ENCODE measurements at places on chromosomes 5 and 9. TPM values are rescaled to one million over a fixed set of nuclear protein-coding genes. Genes with fewer than 3 reads are reported as not detected.

GRCh38 chr9:126650404-126651341 is 36.9 kb downstream of the LMX1B start:
- no peak overlapping the region for H3K4me3 ChIP-seq
- H3K36me3 ChIP-seq = no peaks in the 10 kb centered on the region

DNA sequence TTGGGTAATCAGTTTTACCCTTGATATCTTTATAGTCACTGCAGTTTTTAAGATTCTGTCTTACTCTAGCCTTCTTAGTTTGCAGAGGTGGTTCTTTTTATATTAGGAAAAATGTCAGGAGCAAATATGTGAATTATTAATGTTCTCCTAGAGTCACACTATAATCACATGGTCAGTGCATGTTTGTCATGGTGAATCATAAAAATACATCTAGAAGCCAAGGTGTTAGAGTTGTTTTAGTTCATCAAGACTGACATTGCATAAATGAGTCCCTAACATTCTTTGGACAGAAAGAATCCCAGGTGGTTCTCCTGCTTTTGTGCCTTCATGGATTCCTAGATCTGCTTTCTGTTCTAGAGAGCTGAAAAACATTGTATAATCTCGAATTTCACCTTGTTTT is 22.9 kb downstream of the ATG10 start:
- H3K4me3 ChIP-seq = no peak overlapping the region
- H3K36me3 ChIP-seq = no peaks in the 10 kb centered on the region
- no peak for DNase-seq
- H3K4me1 ChIP-seq = no peaks in the 10 kb centered on the region
- H3K27ac ChIP-seq = no peak overlapping the region
- H3K27me3 ChIP-seq = no peaks in the 10 kb centered on the region

DNA sequence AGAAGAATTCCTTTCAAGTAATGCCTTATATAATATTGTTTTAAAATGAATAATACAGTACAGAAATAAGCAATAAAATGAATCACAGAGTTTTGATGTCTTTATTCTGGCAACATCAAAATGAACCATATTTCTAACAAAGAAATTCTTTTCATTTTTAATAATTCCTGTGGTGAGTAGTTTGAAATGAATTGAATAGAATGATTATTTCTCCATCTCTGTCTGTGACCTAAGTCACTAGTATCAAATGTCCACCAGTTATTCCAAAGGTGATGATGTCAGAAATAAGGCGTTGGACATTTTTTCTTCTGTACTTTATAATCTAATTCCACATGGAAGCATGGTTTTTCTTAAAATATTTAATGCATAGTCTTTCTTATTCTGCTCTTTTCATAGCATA is 106.2 kb downstream of the ADAMTSL1 start:
- no peaks in the 10 kb centered on the region for H3K4me1 ChIP-seq
- no peaks in the 10 kb centered on the region for H3K27me3 ChIP-seq
- no peaks in the 10 kb centered on the region for H3K36me3 ChIP-seq
- no peak for DNase-seq
- no peak overlapping the region for H3K27ac ChIP-seq

DNA sequence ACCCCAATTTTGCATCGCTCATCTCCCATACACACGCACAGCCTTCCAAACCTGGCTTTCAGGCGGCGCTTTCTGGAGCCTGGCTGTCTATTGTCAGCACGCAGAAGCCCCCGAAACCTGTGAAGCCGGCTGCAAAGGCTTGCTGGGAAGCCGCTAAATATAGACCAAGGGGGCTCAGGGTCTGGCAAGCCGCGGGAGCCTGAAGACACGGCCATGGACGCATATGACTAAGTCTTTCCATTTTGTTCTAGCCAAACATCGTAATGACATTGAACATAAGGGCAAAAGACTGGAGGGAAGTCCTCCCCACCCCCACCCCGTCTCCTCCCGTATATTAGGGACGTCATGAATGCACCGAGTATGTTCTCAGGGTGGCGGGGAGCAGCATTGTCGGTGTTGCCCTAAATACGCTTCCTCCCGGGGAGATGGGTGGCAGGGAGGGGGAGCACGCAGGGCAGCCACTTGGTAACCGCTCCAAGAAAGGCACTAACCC is 1.1 kb downstream of the CTNND2 start:
- no peak overlapping the region for H3K27ac ChIP-seq
- peak overlapping the region; percentile 18 for H3K4me3 ChIP-seq
- no peaks in the 10 kb centered on the region for H3K27me3 ChIP-seq
- no peak for DNase-seq
- no peaks in the 10 kb centered on the region for H3K36me3 ChIP-seq
- no peaks in the 10 kb centered on the region for H3K4me1 ChIP-seq

The C5orf63 gene
- total RNA-seq = 0.98 TPM

- H3K4me3 ChIP-seq = no peak overlapping the region
- H3K27ac ChIP-seq = no peak overlapping the region
- no peaks in the 10 kb centered on the region for H3K36me3 ChIP-seq
- peaks cover 2% of the 10 kb centered on the region for H3K4me1 ChIP-seq
- no peaks in the 10 kb centered on the region for H3K27me3 ChIP-seq
- DNase-seq = no peak
These were observed 11.7 kb downstream of the FIBCD1 start for GRCh38 chr9:130927338-130927737.

GRCh38 chr9:35651956-35652828 is 1.5 kb upstream of the SIT1 start:
- H3K36me3 ChIP-seq = no peaks in the 10 kb centered on the region
- no peak overlapping the region for H3K4me3 ChIP-seq
- H3K27ac ChIP-seq = no peak overlapping the region
- H3K27me3 ChIP-seq = no peaks in the 10 kb centered on the region

The SPINK6 gene
- not detected for total RNA-seq

DNA sequence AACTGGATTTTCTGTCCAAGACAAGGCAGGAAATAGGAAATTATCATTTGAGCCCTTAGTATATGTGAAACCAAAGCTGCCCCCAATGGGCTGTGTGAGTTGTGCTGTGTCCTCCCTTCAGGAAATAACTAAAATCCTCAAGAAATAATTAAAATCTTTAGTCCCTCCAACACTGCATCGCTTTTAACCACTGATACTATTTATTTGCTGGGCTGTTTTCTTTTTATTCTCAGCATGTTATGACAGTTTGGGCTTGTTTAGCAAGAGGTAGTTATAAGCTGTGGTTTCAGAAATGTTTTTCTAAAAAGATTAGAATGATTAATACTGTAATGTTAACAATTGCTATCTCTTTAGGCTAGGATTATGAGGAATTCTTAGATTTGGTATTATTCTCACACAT is 187.0 kb upstream of the KCNN2 start:
- H3K27me3 ChIP-seq = no peaks in the 10 kb centered on the region
- H3K36me3 ChIP-seq = no peaks in the 10 kb centered on the region
- H3K4me3 ChIP-seq = no peak overlapping the region
- DNase-seq = no peak
- no peaks in the 10 kb centered on the region for H3K4me1 ChIP-seq
